ENCODE measurements at places on chromosomes 7 and 10. TPM values are rescaled to one million over a fixed set of nuclear protein-coding genes. Genes with fewer than 3 reads are reported as not detected.

- no peak overlapping the region for H3K4me3 ChIP-seq
- no peak overlapping the region for H3K27ac ChIP-seq
- no peak for DNase-seq
- H3K27me3 ChIP-seq: no peaks in the 10 kb centered on the region
- H3K36me3 ChIP-seq: no peaks in the 10 kb centered on the region
- no peaks in the 10 kb centered on the region for H3K4me1 ChIP-seq
Measured at GRCh38 chr10:109343293-109343692, 580.0 kb downstream of the XPNPEP1 start.

AKR1C4 gene
- not detected for total RNA-seq

DNA sequence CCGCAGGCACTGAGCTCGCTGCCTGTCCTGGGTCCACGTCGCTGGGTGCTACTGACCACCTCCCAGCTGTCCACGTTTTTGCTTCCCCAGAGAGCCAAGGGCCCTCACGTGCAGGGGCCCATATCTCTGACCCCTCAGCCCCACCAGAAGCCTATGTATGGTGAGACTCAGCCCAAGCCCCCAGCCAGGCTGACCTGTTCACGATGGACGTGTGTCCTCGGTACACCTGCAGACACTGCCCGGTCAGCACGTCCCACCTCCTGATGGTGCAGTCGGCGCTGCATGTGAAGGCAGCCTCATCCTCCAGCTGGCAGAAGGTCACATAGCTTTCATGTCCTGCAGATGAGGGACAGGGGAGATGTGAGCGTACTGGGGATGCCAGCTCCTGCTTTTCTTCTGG, 9.9 kb downstream of the WDR86 start:
- no peak overlapping the region for H3K4me3 ChIP-seq
- H3K27ac ChIP-seq: no peak overlapping the region
- no peaks in the 10 kb centered on the region for H3K36me3 ChIP-seq
- peaks cover 14% of the 10 kb centered on the region for H3K4me1 ChIP-seq

SLF2 gene
- 20.9 TPM for total RNA-seq

DNA sequence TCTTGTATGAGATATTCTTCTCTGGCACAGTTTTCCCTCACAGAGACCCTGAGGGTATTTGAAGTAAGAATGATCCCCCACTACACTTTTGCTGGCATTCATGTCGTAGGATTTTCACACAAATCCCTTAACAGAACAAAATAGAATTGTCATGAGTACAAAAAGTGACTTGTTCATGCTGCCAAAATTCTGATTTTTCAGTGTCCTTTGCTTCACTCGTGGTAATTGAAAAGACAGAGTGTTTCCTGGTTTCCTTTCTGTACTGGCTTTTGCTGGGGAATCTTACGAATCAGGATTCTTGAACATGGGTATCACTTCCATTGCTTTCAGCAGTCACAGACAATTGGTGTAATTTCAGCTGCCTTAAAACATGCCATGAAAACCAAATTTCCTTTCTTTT, 756.3 kb downstream of the REEP3 start:
- H3K27ac ChIP-seq: no peak overlapping the region
- H3K4me1 ChIP-seq: no peaks in the 10 kb centered on the region
- no peaks in the 10 kb centered on the region for H3K27me3 ChIP-seq
- H3K36me3 ChIP-seq: no peaks in the 10 kb centered on the region
- no peak overlapping the region for H3K4me3 ChIP-seq

DNA sequence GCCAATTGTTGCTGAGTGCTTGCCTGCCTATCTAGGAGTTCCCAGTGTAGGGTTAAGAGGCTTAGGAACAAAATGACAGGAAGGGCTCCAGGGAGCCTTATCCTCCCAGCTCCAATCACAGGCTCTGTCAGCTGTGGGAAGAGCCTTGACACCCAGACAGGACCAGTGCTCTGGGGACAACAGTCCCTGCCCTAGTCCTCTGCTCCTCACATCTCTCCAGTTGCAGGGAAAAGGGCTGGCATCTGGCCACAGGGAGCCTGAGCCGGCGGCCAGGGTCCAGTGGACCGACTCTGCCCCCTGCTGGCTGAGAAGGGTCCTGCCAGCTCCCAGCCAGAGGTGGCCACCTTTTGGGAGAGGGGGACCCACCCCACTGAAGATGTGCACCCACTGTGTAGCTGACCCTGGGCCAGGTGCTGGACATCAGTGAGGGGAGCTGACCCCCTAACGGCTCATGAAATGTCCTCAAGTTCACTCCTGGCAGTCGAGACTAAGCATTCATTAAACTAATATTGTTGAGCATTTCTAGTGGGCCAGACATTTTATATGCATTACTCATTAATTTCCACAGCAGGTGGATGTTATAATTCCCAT, 17.6 kb downstream of the DNAJB12 start:
- no peaks in the 10 kb centered on the region for H3K27me3 ChIP-seq
- H3K27ac ChIP-seq: no peak overlapping the region
- DNase-seq: no peak
- no peak overlapping the region for H3K4me3 ChIP-seq
- peaks cover 13% of the 10 kb centered on the region for H3K4me1 ChIP-seq

GRCh38 chr10:86461963-86462804, 59.4 kb downstream of the WAPL start:
- peak overlapping the region; percentile 40 for H3K27ac ChIP-seq
- H3K4me1 ChIP-seq: no peaks in the 10 kb centered on the region
- DNase-seq: no peak
- no peaks in the 10 kb centered on the region for H3K27me3 ChIP-seq

TEX47 gene
- not detected for total RNA-seq

CNOT4 gene
- total RNA-seq: 25.8 TPM

CACUL1 gene
- total RNA-seq: 34.2 TPM

ELN gene
- total RNA-seq: 5.6 TPM

PLPP4 gene
- not detected for total RNA-seq

GRCh38 chr10:36671607-36672006, 453.8 kb upstream of the ANKRD30A start:
- H3K4me3 ChIP-seq: no peak overlapping the region
- H3K27me3 ChIP-seq: no peaks in the 10 kb centered on the region
- no peaks in the 10 kb centered on the region for H3K36me3 ChIP-seq
- H3K4me1 ChIP-seq: no peaks in the 10 kb centered on the region
- DNase-seq: no peak

KCNMA1 gene
- total RNA-seq: 11.1 TPM

DNA sequence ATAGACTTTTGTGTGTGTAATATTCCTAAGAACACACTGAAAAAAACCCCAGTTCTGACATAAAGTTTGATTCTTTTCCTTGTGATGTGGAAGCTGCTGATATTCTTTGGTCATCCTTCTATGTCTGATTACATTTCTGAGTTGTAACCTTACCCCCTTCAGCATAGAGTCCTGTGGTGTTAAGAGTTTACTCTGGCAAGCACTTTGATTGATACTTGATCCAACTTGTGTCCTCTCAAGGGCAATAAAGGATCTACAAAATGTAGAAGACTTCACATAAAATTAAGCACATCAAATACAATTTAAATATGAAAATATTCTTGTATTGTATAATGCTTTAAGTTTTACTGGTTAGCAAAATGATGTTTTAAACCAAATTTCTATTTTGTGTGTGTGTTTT, 221.7 kb upstream of the DKK1 start:
- no peaks in the 10 kb centered on the region for H3K36me3 ChIP-seq
- no peaks in the 10 kb centered on the region for H3K27me3 ChIP-seq
- H3K27ac ChIP-seq: no peak overlapping the region

GRCh38 chr7:34739651-34740300, 81.8 kb downstream of the NPSR1 start:
- H3K4me3 ChIP-seq: no peak overlapping the region
- no peaks in the 10 kb centered on the region for H3K36me3 ChIP-seq
- H3K27me3 ChIP-seq: no peaks in the 10 kb centered on the region
- DNase-seq: no peak
- H3K27ac ChIP-seq: no peak overlapping the region

GRCh38 chr10:74641659-74642058, 184.7 kb upstream of the KAT6B start:
- no peaks in the 10 kb centered on the region for H3K27me3 ChIP-seq
- no peak for DNase-seq
- no peak overlapping the region for H3K27ac ChIP-seq
- H3K4me3 ChIP-seq: no peak overlapping the region
- no peaks in the 10 kb centered on the region for H3K4me1 ChIP-seq
- H3K36me3 ChIP-seq: no peaks in the 10 kb centered on the region

GRCh38 chr7:32762925-32763293, 128.7 kb downstream of the KBTBD2 start:
- peaks cover 28% of the 10 kb centered on the region for H3K27me3 ChIP-seq
- no peaks in the 10 kb centered on the region for H3K4me1 ChIP-seq
- H3K4me3 ChIP-seq: peak overlapping the region; percentile 10

DNA sequence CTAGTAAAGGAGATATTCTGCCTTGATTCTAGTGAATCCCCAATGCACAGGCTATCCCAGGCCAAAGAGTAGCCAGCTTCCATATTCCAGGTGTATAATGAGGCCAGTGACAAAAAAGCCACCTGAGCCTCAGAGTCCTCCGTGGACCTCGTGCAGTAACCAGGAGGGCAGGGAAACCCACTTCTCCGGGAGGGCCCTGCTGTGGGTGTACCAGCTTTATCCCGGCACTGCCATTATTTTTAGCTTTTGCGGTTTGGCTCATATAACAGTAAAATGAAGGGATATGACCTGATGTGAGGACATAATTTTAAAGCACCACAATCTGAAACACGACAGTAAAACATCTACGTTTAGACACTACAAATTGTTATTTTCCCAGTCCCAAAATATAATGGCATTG, 109.0 kb downstream of the SVIL start:
- H3K4me1 ChIP-seq: no peaks in the 10 kb centered on the region
- H3K27me3 ChIP-seq: no peaks in the 10 kb centered on the region
- peaks cover 4% of the 10 kb centered on the region for H3K36me3 ChIP-seq
- H3K4me3 ChIP-seq: no peak overlapping the region

GRCh38 chr10:266974-267425, 131.7 kb downstream of the ZMYND11 start:
- no peak overlapping the region for H3K4me3 ChIP-seq
- DNase-seq: no peak
- peaks cover 5% of the 10 kb centered on the region for H3K4me1 ChIP-seq

MSS51 gene
- total RNA-seq: 1.9 TPM

- no peaks in the 10 kb centered on the region for H3K4me1 ChIP-seq
- DNase-seq: no peak
- no peak overlapping the region for H3K27ac ChIP-seq
- no peak overlapping the region for H3K4me3 ChIP-seq
Measured at GRCh38 chr10:11024596-11024995, 6.9 kb downstream of the CELF2 start.

DNA sequence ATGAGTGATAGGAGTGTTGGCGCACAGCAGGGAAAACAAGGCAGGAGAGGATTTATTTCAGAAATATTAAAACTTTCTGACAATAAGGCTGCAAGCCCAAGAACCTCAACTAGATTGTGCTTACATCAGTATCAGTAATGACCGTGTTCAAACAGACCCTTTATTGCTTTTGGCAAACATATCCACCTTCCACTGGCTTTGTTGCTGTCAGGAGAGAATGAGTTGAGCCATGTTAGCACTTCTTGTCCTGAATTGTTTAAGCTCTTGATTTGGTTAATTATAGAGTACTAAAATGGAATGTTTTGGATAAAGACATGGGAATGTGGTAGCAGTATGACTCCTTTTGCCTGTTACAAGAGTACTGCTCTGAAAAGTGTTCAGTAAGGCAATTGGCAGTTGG, 3.8 kb downstream of the AHCYL2 start:
- H3K4me3 ChIP-seq: no peak overlapping the region
- H3K27ac ChIP-seq: no peak overlapping the region
- DNase-seq: no peak
- no peaks in the 10 kb centered on the region for H3K27me3 ChIP-seq
- H3K36me3 ChIP-seq: no peaks in the 10 kb centered on the region
- no peaks in the 10 kb centered on the region for H3K4me1 ChIP-seq

- no peaks in the 10 kb centered on the region for H3K27me3 ChIP-seq
- DNase-seq: no peak
- peak overlapping the region; percentile 60 for H3K27ac ChIP-seq
- H3K36me3 ChIP-seq: no peaks in the 10 kb centered on the region
- no peaks in the 10 kb centered on the region for H3K4me1 ChIP-seq
Measured at GRCh38 chr10:103651333-103651732, 157.8 kb downstream of the NEURL1 start.

- no peak for DNase-seq
- no peaks in the 10 kb centered on the region for H3K36me3 ChIP-seq
- no peak overlapping the region for H3K27ac ChIP-seq
- no peaks in the 10 kb centered on the region for H3K27me3 ChIP-seq
- peaks cover 6% of the 10 kb centered on the region for H3K4me1 ChIP-seq
Measured at GRCh38 chr7:71787513-71787912, 624.6 kb downstream of the CALN1 start.

GRID2IP gene
- total RNA-seq: 1.0 TPM

LRRD1 gene
- not detected for total RNA-seq

DNA sequence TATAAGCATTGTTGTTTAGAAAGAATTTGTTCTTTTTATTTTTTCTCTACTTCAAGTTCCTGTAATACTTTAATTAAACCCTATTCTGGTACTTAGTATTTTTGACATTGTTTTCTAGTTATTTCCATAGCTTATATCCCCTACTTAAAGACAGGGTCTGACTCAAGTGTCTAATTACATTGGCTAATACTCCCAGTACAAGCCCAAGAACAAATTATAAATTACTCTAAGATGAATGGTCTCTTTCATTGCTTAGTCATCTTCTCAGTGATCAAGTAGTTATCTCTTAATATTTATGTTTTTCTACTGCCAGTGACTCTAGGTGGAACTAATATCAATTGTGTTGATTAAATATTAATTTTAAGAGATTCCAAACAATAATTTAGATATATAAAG, 21.6 kb downstream of the AHR start:
- H3K27ac ChIP-seq: no peak overlapping the region
- no peaks in the 10 kb centered on the region for H3K4me1 ChIP-seq
- no peaks in the 10 kb centered on the region for H3K36me3 ChIP-seq
- H3K4me3 ChIP-seq: no peak overlapping the region
- no peak for DNase-seq

CNNM1 gene
- 0.57 TPM for total RNA-seq

UBE2D1 gene
- 30.4 TPM for total RNA-seq

DNA sequence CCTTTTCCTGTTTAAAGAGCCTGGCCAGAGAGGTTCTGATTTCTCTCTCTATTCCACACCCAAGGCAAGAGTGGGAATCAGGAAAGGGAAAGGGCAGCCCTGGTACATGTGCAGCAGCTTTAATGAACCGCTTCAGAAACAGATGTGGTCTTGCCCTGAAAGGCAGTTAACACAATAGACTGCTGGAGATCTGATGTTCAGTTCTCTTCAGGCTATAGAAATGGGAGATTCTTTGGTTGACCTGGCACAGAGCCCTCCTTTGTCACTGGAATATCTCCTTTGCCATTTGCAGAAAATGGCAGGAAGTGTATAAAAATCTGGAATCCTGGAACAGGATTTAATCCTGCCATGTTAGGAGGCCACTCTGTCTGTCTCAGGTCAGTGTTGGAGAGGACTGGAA, 36.3 kb upstream of the EXOC6 start:
- no peak overlapping the region for H3K4me3 ChIP-seq
- no peaks in the 10 kb centered on the region for H3K36me3 ChIP-seq
- DNase-seq: no peak

GRCh38 chr10:17497446-17498030, 43.1 kb upstream of the ST8SIA6 start:
- H3K4me1 ChIP-seq: no peaks in the 10 kb centered on the region
- H3K27me3 ChIP-seq: no peaks in the 10 kb centered on the region
- no peak overlapping the region for H3K27ac ChIP-seq

Measured in H1 (cell line).